ENCODE measurements at places on chromosomes 7 and 10. TPM values are rescaled to one million over a fixed set of nuclear protein-coding genes. Genes with fewer than 3 reads are reported as not detected.

PON3 gene
- total RNA-seq, result not detected

ACSL5 gene
- total RNA-seq, result 35.4 TPM

ITGA8 gene
- total RNA-seq, result not detected

ANKRD61 gene
- total RNA-seq, result not detected

NXPH1 gene
- not detected for total RNA-seq

Data from T-helper 17 cell (primary cell).